Germinal center (tissue), 1 donor: ENCODE measurements at places on chromosomes 2 and 18.

- DNase-seq = no peak
These were observed 547.4 kb upstream of the ID2 start for GRCh38 chr2:8134473-8134932.

DNA sequence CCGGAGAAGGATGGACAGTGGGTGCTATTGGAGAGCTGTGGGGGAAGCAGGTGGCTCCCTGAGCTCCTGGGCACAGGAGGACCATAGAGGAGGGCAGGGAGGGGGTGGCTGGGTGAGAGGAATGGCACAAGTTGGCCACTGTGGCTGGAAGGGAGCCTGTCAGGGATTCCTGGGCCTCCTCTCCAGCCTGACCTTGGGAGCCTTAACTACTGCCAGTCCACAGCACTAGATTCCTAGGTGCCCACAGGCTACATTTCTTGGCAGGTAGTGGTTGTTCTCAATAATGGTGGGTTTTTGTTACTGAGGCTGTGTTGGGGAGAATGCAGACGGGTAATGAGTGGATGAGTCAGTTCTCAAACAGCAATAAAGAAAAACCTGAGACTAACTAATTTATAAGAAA, 26.0 kb downstream of the EFHD1 start:
- no peak for DNase-seq

GRCh38 chr2:128423788-128424165, 105.1 kb upstream of the HS6ST1 start:
- DNase-seq = no peak

GRCh38 chr2:224786848-224787247, 70.7 kb upstream of the CCDC195 start:
- no peak for DNase-seq

DNA sequence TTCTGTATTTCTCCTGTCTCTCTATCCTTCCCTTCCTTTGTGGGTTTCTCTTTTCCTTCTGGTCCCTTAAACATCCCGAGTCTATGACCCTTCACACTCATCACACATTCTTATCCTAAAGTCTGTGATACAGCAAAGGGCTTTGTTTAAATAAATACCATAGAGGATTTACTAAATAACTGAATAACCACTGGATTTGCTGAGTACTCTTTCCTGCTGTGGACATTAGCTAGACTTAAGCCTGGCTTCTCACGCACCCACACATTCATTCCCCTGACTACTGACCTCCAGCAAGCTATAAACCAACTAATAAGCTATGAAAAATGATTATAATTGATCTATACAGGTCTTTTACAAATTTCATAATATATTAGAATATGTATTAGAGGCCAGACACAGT, 76.6 kb downstream of the COL4A3 start:
- DNase-seq = no peak

- DNase-seq = no peak
These were observed 2.9 kb downstream of the CYP26B1 start for GRCh38 chr2:72144632-72145288.

GRCh38 chr18:13186687-13187086, 31.9 kb upstream of the LDLRAD4 start:
- no peak for DNase-seq

- no peak for DNase-seq
These were observed 2.2 kb downstream of the EPHA4 start for GRCh38 chr2:221569871-221570270.

DNA sequence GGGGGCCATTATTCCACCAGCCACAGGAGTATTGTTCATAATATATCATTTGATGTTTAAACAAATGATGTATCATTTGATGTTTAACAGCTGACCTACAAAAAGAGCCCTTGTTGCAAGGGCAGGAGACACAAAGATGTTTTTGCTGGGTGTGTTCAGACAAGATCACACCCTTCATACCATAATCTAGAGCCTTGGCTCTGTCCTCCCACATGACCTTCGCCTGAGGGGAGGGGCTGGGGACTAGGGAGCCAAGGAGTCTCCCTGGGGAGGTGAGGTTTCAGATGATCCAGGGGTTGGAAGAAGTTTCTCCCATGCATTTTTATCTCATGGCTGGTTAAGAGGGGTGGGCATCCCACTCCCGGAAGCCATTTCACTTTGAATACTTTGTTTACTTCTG, 33.5 kb downstream of the CDC42EP3 start:
- DNase-seq = no peak

DNA sequence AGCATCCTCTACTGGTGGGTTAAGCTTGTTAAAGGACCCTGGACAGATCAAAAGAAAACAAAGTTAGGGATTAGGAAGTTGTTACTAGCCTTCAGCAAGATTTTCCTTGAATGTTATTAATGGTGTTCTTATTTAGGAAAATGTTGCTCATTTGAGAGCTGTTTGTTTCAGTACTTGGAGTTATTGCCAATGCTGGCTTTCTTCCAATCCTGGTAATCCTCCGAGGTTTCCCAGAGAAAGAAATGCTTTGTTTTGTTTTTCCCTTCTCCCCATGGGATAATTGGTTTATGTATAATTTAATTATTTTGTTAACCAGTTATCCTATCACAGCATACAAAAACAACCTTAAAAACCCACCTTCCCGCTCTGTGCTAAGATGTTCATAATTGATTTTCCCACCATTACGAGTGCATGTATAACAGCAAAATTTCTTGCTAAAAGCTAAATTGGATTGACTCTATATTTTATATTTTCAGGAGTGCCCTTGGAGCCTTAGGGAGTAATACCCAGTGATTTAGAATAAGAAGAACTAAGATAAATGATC, 79.8 kb downstream of the MGAT5 start:
- no peak for DNase-seq
